Left hindlimb (tissue), 1 donor: ENCODE measurements at places on chromosomes 6 and 20.

GRCh38 chr6:32529697-32530430, at the start of gene HLA-DRB5:
Gene HLA-DRB5 (minus strand): TSS chr6:32530287. CDS start chr6:32530224, 63 bp downstream.
- DNase-seq, result no peak

- DNase-seq, result no peak
Observed at GRCh38 chr20:19506021-19506420, 252.0 kb upstream of the RIN2 start.

DNA sequence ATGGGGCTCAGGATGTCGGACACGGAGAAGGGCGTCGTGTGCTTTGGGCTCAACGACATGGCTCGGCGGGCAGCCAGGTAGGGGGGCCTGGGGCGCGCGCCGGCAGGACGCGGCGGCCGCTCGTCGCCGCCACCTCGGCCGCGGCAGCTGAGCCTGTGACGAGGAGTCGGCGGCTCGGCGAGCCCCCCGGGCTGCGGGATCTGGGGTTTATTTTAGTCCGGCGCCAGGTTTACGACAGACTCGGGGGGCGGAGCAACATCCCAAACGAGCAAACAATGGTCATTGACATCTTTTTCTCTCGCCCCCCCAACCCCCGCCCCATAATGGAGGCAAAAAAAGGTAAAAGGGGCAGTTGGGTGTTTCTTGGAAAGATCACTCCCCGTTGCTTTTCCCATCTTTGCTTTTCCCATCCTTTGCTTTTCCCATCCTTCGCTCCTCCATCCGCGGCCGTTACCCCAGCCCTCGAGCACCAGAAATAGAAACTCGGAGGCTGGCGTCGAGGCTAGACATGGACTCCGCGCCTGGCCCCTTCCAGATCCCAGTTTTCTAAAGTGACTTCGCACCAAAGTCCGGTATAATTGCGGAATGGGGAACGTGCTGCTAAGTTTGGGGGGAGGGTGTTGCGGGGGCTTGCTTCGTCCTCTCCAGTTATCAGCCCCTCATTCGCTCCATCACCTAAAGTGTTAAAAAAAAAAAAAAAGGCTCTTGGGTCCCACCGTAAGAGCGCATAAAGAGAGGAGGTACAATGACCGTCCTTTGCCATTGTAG, at the start of gene NKX2-4:
NKX2-4 (minus strand) TSS at position 186 of the 768 bp plus-strand sequence; CDS start at position 59, 127 bp downstream.
- no peak for DNase-seq

DNA sequence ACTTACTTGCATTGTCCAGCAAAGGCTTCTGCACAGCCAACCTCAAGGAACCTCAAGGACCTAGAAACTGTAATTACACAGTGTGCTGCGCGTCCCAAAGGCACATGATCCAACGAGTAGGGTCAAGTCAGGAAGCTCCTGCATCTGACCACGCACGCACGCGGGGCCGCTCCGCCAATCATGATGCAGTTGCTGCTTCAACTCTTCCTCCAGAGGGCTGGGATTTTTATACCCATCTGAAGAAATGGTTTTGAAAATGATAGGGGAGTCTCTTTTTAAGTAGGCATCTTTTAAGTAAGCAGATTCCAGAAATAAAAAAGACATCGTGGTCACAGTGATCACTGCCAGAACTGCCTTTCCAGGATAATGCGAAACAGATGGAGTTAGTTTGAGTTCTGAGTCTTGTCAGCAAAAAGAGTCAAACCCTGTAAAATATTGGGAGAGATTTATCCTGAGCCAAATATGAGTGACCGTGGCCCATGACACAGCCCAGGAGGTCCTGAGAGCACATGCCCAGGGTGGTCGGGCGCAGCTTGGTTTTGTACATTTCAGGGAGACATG, 34.0 kb downstream of the KIF25 start:
- peak; percentile 84 for DNase-seq

- DNase-seq, result no peak
Observed at GRCh38 chr6:113141901-113142300, 715.2 kb upstream of the MARCKS start.

GRCh38 chr20:7302250-7302649, 534.8 kb downstream of the BMP2 start:
- DNase-seq, result no peak

DNA sequence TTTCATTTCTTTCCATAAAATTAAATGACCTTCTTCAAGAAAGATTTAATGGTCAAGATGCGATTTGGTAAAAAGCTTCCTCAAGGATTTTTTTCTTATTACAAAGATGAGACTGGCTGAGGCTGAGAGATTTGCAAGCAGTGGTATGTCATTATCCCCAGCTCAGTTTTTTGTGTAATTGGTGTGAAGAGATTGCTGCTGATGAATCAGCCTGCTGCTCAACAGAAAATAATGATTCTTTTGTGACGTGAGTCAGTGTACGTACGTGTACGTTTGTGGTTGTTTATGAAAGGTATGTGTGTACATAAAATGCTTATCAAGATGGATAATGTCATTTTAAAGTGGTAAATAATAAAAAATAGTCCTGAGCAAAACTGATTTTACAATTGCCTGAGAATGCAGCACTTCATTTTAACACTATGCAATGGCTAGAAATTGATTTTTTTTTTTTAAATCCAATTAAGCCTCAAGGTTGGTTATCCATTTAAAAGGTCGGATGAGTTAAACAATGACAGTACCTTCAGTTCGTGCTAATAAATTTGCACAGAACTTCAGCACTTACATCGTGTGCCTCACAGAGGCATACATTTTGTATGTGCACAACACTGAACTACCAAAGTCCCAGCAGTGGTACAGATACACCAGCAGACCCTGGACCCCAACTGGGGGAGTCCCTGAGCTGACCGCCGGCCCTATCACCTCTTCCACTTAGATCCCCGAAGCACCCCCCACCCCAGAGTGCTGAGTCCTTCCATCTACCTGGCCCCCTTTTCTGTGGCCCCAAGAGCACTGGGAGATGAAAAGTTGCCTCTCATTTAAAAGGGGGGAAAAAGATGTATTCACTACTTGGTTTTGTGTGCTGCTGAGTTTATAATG, 9.7 kb upstream of the NPEPL1 start:
- no peak for DNase-seq

GRCh38 chr6:125807293-125807692, 16.5 kb downstream of the NCOA7 start:
- no peak for DNase-seq

DNA sequence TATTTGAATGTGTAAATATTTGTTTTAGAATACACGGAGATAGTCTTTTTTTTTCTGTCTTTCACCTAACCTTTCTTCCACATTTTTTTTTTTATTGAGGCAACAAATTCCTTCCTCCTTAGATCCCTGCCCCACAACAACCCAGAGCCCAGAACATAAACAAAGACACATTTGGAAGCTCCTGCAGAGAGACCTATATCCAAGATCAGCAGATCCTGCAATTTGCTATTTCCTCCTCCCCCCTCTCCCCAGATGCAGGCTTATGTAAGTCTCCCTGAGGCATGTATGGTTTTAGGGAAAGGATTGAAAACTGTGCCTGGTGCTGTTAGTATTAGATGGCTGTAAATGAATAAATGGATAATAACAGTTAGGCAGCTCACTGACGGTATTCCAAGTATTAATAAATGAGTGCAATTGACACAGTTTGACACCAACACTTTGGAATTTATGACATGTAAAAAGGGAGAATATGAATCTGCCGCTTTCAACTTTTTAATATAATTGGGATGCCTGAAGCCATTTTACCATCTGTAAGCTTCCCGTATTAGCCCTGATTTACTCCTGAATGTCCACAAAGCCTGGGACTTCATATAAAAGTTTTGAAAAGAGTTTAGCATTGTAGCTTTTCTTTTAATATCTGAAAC, 608.3 kb upstream of the CITED2 start:
- DNase-seq, result no peak

GRCh38 chr6:112691289-112691688, 344.2 kb downstream of the RFPL4B start:
- peak; percentile 42 for DNase-seq

- DNase-seq, result no peak
Observed at GRCh38 chr6:13375360-13375878, 47.1 kb upstream of the TBC1D7 start.

DNA sequence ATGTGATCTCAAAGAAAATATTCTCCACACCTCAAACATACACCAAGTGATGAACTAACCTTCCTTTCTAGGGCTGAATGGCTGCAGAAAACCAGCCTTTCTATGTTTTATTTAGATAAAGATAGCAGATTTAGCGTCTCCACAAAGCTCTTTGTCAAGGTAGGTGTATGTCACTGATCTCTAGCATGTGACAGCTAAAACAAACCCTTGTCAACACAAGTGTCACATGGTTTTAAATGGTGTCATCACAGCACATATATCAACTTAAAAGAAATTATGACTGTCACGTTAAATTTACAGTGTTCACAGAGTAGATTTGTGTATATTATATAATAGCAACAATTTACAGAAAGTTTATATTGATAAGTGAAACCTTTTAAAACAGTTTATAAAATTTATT, 58.3 kb downstream of the TENT5A start:
- no peak for DNase-seq
